Activated CD4-positive, alpha-beta T cell treated with anti-CD3 and anti-CD28 coated beads, Interleukin-2, Interleukin-6, amounts not matched to agents 100 ng/mL and 50 ng/mL, durations not matched to agents 16 hours and 8 hours (primary cell): ENCODE measurements at places on chromosomes 12 and 14.

- no peak for DNase-seq
Observed at GRCh38 chr14:102348376-102348775, 14.3 kb downstream of the CINP start.

DNA sequence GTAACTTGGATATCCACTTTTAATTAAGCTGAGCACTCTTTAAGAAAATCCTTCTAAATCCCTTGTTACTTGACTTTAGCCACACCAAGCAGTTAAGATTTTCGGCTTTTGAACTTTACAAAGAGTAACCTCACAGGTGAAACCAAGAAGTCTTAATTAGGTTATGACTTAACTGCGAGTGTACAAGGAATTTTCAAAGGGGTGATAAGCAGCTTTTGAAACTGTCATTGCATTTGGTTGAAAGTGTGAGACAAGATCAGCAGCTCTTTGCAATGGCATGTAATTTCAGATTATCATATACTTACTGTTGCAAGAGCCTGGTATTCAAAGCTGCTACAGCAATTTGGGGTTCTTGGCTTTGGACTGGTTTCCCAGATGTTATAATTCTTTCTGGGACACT lies 137.5 kb downstream of the TMEM117 start:
- no peak for DNase-seq

GRCh38 chr14:35257809-35258208 lies 34.4 kb upstream of the PSMA6 start:
- no peak for DNase-seq

DNA sequence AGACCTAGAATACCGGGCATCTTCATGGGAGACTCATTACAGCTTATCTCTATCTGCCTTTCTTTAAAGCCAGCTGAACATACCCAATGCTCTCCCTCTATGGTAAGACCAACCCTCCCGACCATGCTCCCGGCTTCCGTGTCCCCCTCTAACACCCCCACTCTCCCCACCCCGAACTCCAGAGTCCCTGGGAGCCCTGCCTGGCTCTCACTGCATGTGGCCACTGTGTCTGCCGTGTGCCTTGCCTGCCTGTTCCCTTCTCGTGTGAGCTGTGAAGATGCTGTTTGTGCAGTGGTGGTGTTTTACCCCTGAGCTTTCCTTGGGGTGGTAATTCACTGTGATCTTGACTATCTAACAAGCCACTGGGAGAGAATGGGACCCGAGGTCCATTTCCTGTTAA lies 146.4 kb upstream of the FKBP4 start:
- no peak for DNase-seq

GRCh38 chr14:76432827-76433752 lies 57.2 kb downstream of the ESRRB start:
- DNase-seq, result no peak
